ENCODE measurements at places on chromosomes 7 and 10. TPM values are rescaled to one million over a fixed set of nuclear protein-coding genes. Genes with fewer than 3 reads are reported as not detected.
A peak's percentile ranks its signal among the peaks of the same experiment; 100 is the strongest.

GRCh38 chr7:147564786-147565476 is 1025.6 kb upstream of the C7orf33 start:
- DNase-seq = no peak

- DNase-seq = no peak
Measured at GRCh38 chr7:130560972-130561371, 69.1 kb downstream of the MEST start.

DNA sequence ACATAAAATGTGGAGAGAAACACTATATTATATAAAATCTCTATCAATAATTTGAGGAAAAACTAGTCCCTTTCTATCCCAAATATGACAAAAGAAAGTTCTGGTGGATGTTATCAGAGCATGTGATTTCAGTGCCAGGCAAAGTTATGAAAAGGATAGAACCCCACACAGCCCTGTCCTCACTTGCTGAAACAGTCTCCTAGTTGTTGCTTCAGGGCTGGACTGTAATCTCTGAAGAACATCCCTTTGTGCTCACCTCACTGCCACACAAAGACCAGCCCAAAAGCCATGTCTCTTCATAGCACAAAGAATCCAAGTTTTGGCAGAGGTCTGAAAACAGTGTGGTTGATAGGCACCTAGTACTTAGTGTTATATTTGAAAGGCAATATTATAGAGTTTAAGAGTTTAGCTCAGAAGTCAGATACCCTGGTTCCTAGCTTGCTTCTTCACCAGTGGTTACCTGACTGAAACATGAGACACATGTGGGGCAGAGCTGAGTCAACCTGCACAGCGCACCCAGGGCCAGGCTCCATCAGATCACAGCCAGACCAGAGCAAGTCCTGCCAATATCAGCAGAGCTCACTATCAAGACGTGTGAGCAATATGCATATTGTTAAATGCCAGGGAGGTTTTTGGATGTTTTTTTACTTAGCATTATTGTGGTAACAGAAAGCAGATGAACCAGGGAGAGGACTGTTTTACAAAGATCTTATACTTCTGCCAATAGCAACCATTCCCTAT is 25.0 kb downstream of the CYP3A7 start:
- DNase-seq = no peak

DNA sequence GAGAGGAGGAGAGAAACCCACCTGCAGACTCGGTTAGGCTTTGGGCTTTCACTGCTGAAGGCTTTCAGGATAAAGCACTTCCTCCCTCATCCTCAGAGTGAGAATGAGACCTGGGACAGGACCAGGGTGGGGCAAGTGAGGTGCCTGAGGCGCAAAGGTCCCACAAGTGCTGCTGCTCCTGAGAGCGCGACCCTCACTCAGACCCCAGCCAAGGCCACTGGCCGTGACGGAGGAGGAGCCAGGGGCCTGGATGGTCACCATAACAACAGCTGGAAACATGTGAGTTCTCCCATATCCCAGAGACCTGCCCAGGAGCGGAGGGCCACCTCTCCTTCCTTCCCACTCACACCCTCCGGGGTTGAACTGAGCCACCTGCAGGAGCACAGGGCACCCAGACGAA is 46.9 kb upstream of the MKRN1 start:
- no peak for DNase-seq

GRCh38 chr7:98186452-98187137 is 24.6 kb upstream of the BHLHA15 start:
- DNase-seq = no peak

The POU6F2 gene
- 3.3 TPM for total RNA-seq

DNA sequence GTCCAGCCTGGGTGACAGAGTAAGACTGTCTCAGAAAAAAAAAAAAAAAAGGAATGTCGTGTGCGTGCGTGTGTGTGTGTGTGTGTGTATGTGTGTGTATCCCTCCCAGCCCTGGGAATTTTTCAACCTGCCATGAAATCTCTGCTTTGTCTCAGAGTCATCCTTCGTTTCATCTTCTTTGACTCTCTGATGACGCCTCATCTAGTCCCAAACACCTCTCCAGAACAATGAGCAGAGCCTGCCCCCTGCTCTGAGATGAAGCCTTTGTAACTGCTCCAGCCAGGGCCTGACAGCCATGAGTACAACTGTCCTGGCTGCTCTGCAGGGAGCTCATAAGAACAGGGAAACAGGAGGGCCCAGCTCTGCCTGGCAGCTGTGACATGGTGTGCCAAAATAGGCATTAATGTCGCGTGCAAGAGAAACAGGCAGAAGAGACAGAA is 149.5 kb downstream of the FAM107B start:
- DNase-seq = no peak

DNA sequence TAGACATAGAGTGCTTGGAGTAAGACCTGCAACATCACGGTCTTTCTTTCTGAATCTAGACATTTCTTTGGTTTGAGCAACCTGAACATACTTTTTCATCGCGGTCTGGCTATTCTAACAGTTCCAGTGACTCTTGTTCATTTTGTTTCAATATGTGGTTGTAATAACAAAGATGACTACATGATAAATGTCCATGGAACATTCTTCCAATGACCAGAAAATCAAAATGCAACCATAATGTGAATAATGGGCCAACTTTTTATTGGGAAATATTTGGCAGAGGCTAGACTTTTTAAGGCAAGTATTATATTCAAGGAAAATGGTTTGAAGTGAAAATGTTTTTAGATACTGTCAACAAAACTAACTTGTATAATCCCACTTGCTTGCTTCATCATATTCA is 282.5 kb downstream of the INHBA start:
- no peak for DNase-seq

The THSD7A gene
- total RNA-seq = 34.6 TPM

DNA sequence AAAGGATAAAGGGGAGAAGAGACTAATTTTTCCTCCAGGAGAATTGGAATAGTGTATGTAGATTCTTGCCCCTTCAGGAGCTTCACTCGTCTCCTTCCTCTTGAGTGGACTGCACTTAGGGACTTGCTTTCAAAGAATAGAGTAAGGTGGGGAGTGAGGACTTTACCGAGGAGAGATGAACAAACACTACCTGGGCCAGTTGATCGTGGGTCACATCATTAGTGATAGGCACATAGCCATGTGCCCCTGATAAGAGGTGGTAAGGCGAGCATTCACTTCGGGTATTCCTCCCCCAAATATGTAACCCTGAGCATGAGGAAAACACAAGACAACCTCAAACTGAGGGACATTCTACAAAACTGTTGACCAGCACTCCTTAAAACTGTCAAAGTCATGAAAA is 14.6 kb upstream of the KIFBP start:
- DNase-seq = no peak

DNA sequence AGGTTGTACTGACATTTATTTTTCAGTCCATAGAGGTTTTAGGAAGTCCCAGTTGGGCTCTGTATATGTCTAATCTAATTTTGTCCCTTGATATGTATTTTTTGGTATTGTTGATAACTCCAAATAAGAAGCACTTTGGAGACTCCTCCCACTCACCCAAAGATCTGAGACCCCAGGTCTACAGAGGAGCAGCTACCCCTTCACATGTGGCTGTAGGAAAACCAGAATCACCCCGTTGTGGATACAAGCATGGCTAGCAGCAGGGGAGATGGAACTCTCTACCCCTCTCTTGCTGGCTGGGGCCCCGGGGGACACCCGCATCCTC is 9.4 kb downstream of the HHEX start:
- no peak for DNase-seq

DNA sequence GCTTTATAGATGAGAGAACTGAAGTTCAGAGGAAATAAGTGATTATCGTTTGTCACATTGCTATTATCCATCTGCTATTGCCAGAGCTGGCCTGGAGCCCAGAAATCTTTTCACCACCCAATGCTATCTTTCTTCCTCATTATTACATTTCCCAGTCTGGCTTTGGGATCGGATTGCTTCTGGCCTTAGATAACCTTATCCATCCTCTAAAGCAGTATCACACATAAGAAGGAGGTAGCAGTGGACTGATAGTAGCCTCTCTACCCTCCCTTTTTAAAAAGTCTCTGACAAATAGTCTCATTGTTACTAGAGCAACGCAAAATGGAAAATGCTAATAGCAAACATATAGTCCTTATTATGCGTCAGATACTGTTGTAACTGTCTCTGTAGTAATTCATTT is 1.3 kb upstream of the CLDN12 start:
- no peak for DNase-seq

DNA sequence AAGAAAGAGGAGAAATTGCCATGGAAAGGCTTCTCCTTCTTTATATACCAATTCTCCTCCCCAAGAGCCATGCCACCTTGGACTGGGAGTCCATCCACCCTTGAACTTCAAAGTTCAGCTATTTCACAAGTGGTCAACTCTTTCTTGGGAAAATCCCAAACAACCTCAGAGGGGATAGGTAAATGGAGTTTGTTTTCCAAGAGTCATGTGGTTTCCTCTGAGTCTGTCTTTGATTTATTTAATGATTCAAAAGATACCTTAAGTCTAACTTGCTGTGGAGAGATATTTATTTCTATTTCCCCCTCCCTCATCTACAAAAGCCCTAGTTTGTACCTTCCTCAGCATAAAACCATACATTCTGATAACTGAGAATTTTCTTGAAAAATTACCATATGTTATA is 758.6 kb upstream of the IGFBP3 start:
- DNase-seq = no peak

The NCF1 gene
- under 0.01 TPM for total RNA-seq

GRCh38 chr10:46240684-46241565 is 45.9 kb upstream of the ANTXRL start:
- no peak for DNase-seq

GRCh38 chr7:32427769-32428291 is 62.4 kb downstream of the LSM5 start:
- peak; percentile 43 for DNase-seq

DNA sequence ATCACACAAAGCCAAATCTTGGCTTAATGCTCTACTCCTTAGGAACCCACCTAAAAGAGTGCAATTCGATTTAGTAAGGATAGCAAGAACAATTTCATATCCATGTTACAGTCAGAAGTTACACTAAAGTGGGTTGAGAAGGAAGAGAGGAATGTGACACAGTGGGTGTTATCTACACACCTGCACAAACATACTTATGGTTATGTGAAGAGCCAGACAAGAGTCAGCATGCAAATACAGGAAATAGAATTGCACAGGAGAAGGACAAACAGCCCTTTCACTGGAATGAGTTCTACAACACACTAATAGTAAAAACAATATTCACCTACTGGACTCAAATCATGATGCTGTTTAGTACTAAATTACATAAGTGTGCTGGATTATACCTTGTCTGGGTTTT is 262.8 kb downstream of the DGKB start:
- no peak for DNase-seq

GRCh38 chr10:99630991-99631390 is 10.8 kb upstream of the SLC25A28 start:
- no peak for DNase-seq

GRCh38 chr10:6423413-6424170 is 156.5 kb downstream of the PRKCQ start:
- DNase-seq = no peak

The BCL7B gene
- total RNA-seq = 6.5 TPM

The C7orf57 gene
- total RNA-seq = under 0.01 TPM

GRCh38 chr10:103789161-103789560 is 66.2 kb downstream of the SH3PXD2A start:
- no peak for DNase-seq

The FKBP6 gene
- total RNA-seq = not detected

GRCh38 chr7:101673951-101674350 is 44.9 kb upstream of the MYL10 start:
- no peak for DNase-seq

The MGMT gene
- 5.7 TPM for total RNA-seq

Data from frontal cortex (tissue), 4 donors.